Amygdala (tissue), 56 donors: ENCODE measurements at places on chromosomes 16 and 17.

- no peak for DNase-seq
These were observed 164.7 kb upstream of the CACNG5 start for GRCh38 chr17:66670206-66670605.

- DNase-seq: no peak
These were observed 860 bp upstream of the DCAF7 start for GRCh38 chr17:63549289-63549945.

- no peak for DNase-seq
These were observed 43.8 kb upstream of the NDRG4 start for GRCh38 chr16:58456193-58456592.

DNA sequence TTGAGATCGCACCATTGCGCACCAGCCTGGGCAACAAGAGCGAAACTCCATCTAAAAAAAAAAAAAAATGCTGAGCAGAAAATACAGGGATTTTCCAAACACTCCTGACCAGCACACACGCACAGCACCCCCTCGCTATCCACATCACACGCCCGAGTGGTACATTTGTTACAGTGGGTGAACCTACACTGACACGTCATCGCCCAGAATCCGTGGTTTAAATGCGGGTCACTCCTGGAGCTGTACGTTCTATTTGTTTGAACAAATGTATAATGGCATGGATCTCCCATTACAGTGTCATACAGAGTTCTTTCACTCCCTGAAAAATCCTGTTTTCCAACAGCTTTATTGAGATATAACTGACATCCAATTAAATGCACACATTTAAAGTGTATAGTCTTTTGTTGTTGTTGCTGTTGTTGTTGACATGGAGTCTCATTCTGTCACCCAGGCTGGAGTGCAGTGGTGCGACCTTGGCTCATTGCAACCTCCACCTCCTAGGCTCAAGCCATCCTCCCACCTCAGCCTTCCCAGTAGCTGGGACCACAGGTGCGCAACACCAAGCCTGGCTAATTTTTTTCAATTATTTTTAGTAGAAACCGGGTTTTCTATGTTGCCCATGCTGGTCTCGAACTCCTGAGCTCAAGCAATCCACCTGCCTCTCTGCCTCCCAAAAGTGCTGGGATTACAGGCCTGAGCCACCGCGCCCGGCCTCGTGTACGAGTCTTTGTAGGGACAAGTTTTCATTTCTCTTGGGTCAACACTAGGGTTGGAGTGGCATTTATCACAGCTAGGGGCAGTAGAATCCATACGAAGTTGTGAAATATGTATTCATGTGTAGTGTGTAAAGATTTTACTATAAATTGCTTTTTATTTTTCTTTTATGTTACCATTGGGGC is 4.4 kb upstream of the CARHSP1 start:
- no peak for DNase-seq

DNA sequence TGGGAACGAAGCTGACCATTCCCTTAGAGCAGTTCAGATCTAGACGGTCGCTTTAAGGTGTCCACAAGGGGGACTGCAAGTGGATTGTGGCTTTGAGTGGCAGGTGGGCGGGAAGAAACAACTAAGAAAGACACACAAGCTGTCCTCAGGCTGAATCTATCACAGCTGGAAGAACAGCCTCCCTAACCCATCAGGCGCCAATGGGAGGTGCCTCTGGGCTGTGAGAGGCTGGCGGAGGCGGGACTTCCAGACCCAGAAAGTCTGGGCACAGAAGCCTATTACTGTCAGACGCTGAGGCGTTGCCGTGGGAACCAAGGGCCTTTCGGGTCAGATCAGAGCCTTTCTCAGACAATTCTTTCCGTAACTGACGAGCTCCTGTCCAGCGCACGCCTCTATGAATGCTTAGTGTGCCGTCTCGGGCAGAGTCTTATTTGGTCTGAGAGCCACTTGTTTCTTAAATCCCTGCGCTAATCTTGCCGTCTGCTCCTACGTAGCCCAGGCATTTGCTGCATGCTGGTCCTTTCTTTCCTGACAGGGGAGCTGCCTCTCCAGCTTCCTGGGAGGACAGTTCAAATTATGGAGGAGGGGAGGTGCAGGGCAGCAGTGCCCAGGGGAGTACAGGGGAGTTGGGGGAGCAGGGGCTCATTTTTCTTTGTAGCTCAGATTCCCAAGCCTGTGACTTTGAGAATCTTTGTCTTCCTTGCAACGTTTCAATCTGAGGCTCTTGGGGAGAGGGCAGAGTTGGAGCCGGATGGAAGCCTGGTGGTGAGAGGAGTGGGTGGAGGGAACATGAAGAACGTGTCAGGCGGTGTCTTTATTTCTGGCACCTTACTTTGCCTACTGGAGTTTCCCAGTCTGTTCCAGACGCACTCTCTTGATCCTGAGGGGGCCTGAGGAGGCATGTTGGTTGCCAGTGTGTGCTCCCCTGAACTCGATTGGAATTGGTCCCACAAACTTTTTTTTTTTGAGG is 618.7 kb downstream of the KCNJ18 start:
- no peak for DNase-seq

DNA sequence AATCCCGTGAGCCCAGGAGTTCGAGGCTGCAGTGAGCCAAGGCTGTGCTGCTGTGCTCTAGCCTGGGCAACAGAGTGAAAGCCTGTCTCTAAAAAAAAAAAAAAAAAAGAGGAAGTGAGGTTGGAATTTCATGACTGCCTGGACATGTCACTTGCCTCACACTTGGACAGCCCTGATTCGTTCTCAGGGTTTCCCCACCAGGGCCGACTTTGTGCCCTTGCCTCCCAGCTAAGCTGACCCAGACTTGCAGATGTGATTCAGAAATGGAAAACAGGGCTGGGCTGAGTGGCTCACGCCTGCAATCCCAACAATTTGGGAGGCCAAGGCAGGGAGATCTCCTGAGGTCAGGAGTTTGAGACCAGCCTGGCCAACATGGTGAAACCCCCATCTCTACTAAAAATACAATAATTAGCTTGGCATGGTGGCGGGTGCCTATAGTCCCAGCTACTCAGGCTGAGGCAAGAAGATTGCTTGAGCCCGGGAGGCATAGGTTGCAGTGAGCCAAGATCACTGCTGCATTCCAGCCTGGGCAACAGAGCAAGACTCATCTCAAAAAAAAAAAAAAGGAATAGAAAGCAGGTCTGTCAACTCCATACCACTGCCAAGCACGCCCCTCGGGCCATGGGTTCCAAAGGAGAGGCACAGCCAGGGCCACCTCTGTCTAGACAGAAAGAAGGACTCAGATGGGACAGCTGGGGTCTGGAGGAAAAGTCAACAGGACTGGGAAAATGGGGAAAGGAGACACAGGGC is 46.9 kb downstream of the SOCS1 start:
- DNase-seq: no peak

- no peak for DNase-seq
These were observed 8.9 kb downstream of the SLC5A11 start for GRCh38 chr16:24854607-24855171.

- DNase-seq: no peak
These were observed 8.5 kb downstream of the ALOXE3 start for GRCh38 chr17:8109661-8110455.

GRCh38 chr17:57091186-57091618 is 6.2 kb downstream of the AKAP1 start:
- DNase-seq: peak; percentile 31

GRCh38 chr17:48385319-48385718 is 44.7 kb downstream of the SKAP1 start:
- DNase-seq: no peak

- DNase-seq: no peak
These were observed 21.9 kb downstream of the SGSH start for GRCh38 chr17:80198144-80198661.

- no peak for DNase-seq
These were observed 10.0 kb upstream of the CD300LD start for GRCh38 chr17:74601944-74602572.

DNA sequence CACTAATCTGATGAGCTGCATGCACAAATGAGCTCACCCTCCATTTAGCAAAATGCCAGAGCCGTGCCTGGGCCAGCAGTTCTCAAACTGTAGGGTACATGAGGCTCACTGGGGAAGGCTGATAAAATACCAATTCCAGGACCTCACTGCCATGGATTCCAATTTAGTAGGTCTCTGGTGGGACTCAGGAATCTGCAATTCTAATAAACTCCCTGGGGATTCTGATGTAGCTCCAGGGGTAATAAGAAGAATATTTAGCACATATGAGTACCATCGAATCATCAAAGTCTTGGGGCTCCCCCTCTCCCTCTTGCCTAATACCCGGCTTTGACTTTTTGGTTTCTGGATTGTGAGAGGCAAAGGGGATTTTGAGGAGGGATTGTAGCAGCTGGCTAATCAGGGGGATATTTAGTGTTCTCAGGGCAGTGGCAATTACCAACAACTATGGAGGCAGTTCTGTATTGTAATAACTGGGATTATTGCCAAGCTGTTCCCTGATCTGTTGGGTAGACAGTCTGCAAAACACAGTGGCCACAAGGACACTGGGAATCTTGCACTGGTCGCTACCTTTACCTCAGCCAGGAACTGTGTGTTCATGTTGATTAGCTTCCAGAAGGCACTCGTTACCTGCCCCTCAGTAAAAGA is 140.4 kb downstream of the SHISA9 start:
- DNase-seq: no peak

GRCh38 chr17:32330147-32330546 is 11.8 kb downstream of the C17orf75 start:
- DNase-seq: no peak

DNA sequence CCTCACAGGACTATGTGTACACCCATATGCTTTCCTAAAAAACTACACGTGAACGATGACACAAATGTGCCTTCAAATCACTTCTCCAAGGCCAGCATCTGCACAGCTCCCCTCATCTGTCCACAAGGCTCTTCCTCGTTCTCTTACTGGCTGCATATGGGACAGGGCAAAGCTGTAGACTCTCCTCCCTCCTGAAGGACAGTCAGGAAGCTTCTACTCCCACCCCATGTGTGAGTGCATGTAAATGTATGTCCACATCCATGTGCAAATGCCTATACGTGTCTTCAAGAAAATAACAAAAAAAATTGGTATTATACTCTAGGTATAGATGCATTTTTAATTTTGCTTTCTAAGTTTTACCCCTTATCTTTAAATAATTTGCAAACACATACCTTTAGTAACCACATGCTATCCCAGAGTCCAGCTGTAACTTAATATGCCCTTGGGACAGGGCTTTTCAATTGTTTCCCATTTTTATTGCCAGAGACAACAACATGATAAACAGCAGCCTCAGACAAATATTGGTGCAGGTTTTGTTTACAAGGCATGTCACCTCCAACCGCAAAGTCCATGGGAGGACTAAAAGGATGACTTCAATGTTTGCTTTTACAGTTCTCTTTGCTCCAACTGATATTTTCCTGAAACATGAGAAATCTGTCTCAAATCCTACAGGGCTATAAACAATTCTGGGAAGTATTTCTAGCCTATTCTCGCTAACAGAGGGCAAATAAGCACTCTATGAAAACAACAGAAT is 31.6 kb upstream of the FAAP100 start:
- no peak for DNase-seq

- no peak for DNase-seq
These were observed at the start of gene HS3ST4 for GRCh38 chr16:25691519-25692091. Gene HS3ST4 (plus strand): TSS chr16:25691959.

DNA sequence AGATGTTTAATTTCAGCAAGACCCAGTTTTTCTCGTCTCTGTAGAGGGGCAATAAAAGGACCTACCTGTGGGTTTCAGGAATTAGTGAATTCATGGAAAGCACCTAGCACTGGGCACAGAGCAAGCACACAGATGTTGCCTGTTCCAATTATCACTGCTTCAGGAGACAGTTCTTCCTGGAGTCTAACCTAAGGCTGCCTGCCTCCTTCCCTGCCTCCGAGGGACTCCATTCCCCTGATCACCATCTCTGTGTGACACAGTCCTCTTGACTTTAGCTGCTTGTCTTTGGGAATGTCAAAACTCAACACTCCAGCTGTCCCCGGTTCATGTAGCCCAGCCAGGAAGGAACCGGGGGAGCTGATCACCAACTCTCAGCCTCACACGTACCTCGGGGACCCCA is 474.9 kb downstream of the SLC39A11 start:
- no peak for DNase-seq

- DNase-seq: no peak
These were observed 103.1 kb downstream of the RPTOR start for GRCh38 chr17:80647746-80648145.

GRCh38 chr16:2867987-2868789 is 10.2 kb upstream of the PRSS22 start:
- DNase-seq: peak; percentile 87

DNA sequence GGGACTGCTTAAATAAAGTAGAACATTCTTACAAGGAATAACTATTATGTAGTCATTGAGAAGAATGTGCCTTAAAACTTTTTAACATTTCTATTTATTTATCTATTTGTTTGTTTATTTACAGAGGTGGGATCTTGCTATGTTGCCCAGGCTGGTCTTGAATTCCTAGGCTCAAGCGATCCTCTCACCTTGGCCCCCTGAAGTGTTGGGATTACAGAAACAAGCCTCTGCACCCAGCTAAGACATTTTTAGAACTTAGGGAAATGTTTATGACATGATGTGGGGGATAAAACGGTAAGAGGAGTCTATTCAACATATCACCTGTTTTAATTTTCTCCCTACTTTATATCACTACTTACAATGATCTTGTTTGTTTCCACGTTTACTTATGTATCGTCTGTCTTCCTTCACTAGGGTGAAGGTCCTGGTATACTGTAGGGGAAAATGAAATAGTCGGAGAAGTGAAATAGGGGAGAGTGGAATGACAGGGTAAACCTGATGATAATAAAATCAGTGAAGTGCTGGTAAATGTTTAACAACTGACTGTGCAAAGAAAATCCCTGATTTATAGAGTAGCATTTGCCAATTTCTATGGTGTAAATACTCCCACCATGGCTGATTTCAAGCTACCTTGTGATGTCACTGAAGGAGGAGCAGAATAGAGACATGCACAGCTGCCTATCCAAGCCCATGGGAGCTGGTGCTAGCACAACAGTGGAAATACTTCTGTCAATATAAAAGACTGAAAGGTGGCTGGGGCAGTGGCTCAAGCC is 16.0 kb upstream of the HAPSTR1 start:
- no peak for DNase-seq

DNA sequence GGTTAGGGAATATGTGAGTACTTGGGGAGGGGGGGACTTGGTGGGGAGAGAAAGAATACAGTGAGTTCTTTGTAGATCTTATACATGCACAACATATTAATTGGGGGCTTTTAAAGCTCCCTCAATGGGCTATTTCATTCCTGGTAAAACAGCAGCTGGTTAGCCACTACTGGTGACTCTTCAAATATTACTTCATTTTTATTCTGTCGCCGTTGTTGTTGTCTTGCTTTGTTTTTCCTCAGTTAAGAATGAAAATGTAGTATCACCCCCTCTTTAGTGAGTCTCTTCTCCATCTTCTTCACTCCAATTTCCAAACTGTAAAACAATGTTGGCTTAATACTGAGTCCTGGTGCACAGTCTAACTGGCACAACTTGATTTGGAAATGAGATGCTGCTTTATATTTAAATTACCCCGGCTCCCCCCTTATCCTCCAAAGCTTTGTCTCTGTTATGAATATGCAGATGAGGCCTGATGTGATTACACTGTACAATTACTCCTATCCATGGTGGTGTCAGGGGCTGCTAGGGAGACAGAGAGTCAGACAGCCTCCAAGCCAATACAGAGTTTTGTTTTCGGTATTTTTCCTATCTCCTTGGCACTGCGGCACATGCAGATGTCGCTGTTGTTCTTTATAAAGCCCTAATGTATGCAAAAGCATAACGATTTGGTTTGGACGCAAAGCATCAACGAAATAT is 256.9 kb upstream of the PMFBP1 start:
- peak; percentile 66 for DNase-seq
